ENCODE measurements at places on chromosomes 13 and 19.
A peak's percentile ranks its signal among the peaks of the same experiment; 100 is the strongest.

DNA sequence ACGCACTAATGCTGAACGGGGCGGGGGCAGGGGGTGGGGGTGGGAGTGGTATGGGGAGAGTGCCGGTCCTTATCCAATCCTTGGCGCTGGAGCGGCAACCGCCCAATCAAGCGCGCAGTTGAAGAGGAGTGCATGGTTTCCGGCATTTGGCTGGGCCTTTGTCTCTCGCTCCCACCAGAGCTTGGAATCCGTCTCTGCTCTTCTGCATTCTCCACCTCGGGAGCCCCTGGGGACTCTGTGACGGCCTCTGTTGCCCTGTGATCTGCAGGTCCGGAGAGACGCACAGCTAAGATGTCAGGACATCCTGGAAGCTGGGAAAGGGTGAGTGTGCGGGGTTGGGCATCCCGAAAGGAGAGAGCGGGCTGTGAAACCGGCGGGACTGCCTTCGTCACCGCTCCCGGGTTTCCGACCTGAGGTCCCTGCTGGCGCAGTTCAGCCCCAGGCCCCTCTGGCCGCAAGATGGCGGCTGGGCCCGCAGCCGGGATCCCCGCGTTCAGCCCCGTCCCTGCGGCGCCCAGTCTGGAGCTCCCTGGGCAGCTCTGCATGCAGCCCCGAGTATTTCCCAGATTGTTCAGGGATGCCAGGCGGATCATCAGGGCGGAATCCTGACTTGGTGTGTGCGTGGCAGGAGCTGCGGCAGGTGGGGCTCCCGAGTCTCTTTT lies 53.6 kb upstream of the ZNF254 start:
- DNase-seq: peak; percentile 75

DNA sequence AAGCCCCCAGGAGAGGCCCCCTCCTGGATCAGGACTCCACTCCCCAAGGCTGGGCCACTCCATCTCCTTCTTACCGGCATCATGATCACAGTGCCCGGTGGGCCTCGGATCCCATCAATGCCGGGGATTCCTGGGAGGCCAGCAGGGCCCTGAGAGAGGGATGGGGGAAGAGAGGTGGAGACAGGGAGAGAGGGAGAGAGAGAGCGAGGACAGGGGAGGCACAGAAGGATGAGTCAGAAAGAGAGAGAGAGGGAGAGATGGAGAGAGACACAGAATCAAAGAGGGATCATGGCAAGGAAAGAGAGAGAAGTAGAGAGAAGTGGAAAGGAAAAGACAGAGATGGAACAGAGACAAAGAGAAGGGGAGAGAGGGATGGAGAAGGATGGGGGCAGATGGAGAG lies 13.8 kb downstream of the COL5A3 start:
- DNase-seq: no peak

GRCh38 chr13:33168321-33168960 lies 117.1 kb downstream of the STARD13 start:
- no peak for DNase-seq

- DNase-seq: peak; percentile 49
Observed at GRCh38 chr13:95301183-95301967, at the start of gene ABCC4. Gene ABCC4 (minus strand): TSS chr13:95301451. CDS start chr13:95301314, 137 bp downstream.

DNA sequence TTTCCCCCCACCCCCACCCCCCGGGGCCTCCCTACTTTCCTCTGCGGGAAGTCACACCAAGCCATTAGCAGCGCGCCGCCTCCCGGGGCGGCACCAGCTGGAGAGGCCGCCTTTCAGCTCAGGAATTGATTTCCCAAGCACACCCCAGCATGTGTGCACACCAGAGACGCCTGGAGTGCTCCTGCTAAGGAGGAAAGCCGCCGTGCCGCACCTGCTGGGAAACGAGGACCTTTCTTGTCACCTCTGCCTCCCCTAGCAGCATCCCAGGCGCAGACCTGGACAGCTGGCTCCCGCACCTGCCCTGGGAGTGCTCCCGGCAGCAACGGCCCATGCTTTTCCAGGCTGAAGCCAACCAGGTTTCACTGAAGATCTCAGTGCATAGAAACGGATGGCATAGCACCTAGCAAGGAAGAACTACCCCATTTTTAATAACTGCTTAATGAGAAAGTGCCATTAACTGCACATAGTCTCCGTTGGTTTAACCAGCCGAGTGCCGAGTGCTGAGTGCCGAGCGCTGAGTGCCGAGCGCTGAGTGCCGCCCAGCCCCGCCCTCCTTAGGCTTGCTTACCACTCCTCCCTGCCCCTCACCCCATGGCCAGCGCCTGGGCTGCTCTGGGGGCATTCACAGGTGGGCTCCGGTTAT lies 165.0 kb downstream of the USP12 start:
- DNase-seq: no peak

GRCh38 chr13:24557081-24557480 lies 44.5 kb upstream of the PARP4 start:
- no peak for DNase-seq

- no peak for DNase-seq
Observed at GRCh38 chr13:77196052-77196618, 130.8 kb downstream of the MYCBP2 start.

DNA sequence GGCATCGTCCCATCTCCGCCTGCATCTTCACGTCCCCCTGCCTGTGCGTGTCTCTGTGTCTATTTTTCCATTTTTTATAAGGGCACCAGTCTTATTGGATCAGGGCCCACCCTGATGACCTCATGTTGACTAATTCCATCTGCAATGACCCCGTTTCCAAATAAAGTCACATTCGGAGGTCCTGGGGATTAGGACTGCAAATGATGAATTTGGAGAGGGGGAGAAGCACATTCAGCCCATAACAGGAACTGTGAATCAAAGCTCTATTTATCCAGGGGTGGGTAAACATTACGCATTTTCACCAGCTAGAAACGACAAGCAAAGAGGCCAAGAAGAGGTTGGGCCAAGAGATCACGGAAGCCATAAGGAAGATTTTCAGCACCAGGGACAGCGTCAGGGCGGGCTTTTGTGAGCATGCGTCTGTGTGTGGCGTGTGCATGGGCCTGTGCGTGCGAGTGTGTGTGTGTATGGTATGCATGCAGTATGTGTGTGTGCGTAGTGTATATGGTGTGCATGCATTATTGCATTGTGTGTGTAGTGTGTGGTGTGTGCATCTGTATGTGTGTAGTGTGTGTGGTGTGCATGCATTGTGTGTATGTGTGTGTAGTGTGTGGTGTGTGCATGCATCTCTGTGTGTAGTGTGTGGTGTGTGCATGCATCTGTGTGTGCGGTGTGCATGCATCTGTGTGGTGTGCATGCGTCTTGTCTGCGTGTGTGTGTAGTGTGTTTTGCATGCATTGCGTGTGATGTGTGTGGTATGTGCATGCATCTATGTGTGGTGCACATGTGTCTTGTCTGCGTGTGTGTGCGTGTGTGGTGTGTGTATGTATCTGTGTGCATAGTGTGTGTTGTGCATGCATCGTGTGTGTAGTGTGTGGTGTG lies 19.6 kb downstream of the CELF5 start:
- DNase-seq: peak; percentile 13

DNA sequence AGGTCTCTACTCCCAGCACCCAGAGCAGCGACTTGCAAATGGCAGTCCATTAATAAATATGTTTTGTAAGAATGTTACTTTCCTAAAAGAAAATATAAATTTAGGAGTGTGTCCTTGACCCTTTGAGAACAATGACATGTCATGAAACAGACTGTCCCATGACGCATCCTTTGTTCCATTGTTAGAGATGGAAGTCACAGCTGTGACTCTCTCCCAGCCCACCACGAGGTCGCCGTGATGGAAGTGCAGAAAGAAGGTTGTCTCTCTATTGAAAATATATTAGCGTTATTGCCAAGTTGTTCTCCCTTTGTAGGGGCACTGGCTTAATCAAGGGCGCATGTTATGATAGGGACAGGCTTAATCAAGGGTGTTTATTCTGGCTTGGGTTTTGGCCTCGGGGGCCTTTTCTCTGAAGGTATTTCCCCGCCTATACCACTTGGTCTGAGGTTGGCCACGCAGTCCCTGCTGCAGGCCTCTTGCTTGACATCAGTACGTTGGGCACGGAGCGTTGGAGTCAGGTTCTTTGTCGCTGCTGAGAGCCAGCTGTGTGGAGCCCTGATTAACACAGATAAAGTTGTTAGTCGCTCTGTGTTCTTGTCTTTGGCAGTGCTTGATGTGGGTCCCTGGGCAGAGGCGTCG lies 126.7 kb upstream of the ZNF536 start:
- DNase-seq: no peak

GRCh38 chr19:14072535-14073260 lies at the start of gene MISP3:
Gene MISP3 (plus strand): TSS chr19:14072786. CDS start chr19:14073310, 524 bp downstream.
- no peak for DNase-seq

DNA sequence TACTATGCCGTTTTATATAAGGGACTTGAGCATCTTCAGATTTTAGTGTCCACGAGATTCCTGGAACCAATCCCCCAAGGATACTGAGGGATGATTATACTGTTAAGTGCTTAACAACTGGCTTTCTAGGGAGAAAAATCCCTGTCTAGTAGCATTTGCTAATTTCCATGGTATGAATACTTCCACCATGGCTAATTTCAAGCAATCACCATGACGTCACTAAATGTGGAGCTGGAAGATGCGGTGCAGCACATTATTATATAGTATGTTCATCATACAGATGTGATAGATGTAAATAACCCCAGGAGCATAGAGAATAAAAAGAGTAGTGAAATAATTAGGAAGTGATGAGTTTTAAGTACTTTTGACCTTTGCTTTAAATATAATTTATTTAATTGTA lies 72.7 kb downstream of the SIAH3 start:
- DNase-seq: no peak
